ENCODE measurements at places on chromosomes 12 and 14. TPM values are rescaled to one million over a fixed set of nuclear protein-coding genes. Genes with fewer than 3 reads are reported as not detected.

KRT80 gene
- 0.59 TPM for total RNA-seq

- DNase-seq = no peak
Measured at GRCh38 chr14:51002406-51002999, 58.2 kb upstream of the PYGL start.

DNA sequence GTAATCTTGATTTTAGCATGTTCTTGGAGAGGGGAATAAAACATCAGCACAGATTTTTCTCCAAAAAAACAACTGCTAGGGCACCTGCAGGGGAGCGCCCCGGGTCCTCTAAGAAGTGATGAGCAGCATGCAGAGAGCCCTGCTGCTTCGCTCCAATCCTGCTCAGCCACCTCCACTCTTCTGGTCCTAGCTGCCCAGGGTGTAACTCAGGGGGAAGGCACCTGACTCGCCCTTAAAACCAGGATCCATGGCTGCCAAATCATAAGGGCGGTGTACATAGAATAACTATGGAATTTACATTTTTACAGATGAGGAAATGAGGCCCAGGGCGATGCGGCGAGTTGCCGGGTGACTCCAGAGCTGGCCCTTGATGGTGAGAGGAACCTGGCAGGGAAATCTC lies 204.7 kb downstream of the CALM1 start:
- DNase-seq = no peak

GRCh38 chr12:97323154-97323553 lies 139.4 kb upstream of the RMST start:
- no peak for DNase-seq

- no peak for DNase-seq
Measured at GRCh38 chr12:60014436-60014835, 418.6 kb downstream of the SLC16A7 start.

DNA sequence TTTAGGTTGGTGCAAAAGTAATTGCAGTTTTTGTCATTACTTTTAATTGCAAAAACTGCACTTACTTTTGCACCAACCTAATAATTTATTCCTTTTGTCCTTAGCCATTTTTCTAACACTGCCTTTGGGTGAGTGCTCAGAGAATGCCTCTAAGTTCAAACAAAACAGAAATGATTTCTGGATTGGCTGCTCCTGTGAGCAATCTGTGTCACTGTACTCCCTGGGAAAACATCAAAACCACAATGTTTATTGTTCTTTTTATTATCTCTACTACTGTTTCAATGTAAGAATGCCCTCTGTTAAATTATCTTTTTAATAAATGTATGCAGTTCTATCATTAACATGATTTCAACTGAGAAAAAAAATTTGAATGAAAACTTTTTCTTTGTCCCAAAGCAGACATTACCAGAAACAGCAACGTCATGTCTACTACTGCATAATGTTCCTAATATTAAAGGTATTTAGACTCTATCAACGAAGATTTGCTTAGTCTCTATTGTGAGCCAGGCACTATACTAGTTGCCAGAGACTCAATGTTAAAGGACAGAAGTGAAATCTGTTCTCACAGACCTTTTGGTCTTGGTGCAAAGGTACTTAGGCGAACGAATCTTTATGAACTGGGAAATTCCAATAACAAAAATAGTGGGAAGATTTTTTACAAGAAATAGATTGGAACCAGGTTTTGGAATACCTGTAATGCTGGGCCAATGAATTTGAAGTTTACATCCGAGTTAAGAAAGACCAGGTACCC lies 6.2 kb downstream of the SLC41A2 start:
- peak; percentile 65 for DNase-seq
